KG1 (cell line): ENCODE measurements at places on chromosomes 3 and 15.

DNA sequence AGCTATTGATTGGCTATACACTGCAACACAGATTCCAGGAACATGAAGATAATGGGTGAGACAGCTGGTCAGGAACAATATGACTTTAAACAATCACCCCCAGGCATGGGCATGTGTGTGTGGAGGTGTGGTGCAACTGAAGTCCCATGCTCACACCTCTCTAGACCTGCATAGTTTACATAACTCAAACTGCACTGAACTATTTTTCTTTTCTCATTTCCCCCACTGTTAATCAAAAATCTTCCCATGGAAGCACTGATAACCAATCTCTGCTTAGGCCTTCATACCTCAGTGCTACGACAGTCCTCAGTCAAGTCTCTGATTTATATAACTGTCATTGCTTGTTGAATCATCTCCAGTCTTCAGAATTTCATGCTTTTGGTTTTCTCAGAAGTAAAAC lies 600.2 kb downstream of the NTRK3 start:
- DNase-seq = no peak

DNA sequence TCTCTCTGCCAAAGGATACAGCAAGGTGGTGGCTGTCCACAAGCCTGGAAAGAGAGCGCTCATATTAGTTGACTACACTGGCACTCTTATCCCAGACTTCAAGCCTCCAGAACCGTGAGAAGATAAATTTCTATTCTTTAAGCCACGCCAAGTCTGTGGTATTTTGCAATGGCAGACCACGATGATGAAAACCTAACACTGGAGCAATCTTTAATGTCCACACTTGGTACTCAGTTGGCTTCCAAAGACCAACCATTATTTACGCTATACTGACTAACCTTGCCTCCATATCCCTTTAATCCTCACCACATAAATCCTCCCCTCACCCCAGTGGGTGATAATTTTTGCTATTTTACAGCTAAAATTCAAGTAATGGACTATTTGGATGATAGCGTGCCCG lies 16.9 kb upstream of the LACTB start:
- DNase-seq = no peak

DNA sequence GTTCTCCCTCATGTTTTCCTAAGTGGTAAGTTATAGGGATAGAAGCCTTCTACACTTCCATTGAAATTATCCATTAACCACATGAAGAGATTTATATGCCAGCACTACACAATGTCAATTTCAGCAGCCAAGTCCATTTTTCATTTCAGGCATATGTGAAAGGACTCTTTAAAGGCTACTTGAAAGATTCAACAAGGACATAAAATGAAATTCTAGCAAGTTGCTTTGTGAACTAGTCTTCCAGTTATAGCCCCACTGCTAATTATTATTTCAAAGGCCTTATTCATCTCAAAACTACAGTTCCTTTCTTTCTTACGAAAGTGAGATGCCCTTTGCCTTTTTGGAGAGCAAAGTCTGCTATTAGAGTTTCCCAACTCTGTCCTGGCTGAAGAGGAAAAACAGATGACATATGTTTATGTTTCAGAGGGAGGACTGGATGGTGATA lies 66.0 kb upstream of the SLC2A2 start:
- DNase-seq = no peak

- no peak for DNase-seq
Observed at GRCh38 chr3:61858054-61858453, 296.7 kb downstream of the PTPRG start.

DNA sequence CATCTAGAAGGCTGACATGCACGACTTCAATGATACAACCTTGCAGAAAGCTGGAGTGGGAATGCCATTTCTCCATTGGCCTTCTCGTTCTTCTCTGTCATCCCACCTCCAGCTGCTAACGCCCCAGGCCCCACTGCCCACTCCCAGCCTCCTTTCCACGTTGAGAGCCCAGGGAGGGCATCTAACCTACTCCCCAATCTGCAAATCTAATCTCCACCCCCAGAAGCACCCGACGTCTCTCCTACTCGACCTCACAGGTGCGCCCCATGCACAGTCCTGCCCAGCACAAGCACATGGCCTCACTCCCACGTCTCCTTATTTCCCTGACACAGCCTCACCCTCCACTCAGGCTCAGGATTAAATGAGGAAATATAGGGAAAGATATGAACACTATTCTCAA lies 33.4 kb downstream of the IL12A start:
- DNase-seq = no peak

GRCh38 chr15:45660231-45660979 lies 25.6 kb downstream of the SQOR start:
- no peak for DNase-seq

DNA sequence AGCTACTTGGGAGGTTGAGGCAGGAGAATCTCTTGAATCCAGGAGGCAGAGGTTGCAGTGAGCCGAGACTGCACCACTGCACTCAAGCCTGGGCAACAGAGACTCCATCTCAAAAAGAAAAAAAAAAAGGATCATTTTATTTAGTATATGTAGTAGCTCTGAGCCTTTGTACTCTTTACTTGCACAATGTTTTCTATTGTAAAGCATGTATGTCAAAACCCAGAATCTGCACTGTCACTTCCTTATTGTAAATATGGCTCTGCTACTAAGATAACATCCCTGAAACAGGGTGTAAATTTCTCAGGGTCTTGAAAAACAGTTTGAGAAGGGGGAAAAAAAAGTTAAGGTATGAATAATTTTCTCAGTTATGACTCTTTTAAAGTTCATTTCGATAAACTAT lies 35.1 kb downstream of the SLMAP start:
- DNase-seq = no peak

- DNase-seq = no peak
Observed at GRCh38 chr3:141323936-141324704, 44.2 kb upstream of the ZBTB38 start.

DNA sequence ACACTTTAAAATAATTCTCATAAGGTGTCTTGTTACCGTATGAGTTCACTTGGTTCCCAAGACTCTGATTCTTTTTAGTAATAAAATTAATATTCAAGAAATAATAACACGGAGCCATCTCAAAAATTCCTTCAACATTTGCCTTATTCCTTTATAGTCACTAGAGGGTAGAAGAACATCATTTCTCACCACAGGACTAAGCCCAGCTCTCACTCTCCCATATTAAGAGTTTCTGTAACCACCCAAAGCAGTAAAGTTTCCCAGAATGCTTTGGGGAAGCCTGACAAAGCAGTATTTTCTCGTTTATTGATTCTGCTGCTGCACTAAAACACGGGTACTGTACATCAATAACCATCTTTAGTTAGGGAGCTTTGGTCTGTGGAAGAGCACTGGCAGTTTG lies 114.9 kb downstream of the MCTP2 start:
- DNase-seq = no peak

GRCh38 chr3:29758434-29759322 lies 477.8 kb downstream of the RBMS3 start:
- no peak for DNase-seq

DNA sequence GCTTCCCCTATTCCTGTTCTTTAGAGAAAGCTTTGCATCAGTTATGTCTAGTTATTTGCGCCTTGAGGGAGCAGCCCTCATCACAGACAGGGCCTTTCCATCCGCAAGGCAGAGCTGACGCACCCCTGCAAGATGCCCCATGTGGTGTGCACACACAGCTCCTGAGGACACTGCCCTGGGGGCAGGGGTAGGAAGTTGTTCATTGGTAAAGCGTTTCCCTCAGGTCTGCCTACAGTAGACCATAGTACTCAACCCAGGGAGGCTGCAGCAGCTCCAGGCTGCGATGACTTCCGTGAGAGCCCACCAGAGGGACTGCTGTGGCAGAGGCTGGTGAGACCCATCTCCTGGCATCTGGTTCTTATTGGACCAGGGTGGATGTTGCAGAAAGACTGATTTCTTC lies 55.1 kb upstream of the PLXNA1 start:
- DNase-seq = no peak

DNA sequence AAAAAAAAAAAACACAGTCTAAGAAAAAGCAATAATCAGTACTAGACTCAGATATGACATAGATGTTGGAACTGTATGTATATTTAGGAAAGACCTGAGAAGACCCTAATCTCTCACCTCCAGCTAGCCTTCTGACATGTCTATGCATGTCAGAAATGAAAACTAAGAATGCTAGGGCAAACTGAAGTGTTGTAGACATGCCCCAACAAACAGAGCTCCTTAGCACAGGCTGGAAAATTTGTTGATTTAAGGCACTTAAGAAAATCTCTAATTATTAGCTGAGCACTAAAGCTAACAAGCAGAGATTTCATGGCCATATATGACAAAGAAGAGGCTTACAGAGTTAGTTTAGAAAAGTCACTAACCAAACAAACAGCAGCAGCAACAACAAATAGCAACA lies 45.5 kb upstream of the PRSS50 start:
- DNase-seq = no peak

DNA sequence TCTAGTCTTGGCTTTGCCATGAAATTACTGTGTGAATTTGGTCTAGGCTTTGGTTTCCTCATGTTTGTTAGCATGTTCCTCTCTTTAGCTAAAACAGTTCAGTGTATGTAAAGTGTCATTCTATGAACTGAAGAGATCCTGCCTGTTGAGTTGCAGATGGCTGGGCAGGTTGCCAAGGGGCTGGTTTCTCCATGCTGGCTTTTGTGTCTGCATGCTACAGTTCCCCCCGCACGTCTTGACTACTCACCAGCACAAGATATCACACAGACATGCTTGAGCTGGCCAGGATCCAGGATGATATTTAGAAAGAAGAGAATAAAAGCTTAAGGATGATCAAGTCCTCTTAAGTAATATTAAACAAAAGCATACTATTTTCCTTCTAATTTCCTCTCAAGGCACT lies 90.2 kb downstream of the CERS3 start:
- peak; percentile 8 for DNase-seq

DNA sequence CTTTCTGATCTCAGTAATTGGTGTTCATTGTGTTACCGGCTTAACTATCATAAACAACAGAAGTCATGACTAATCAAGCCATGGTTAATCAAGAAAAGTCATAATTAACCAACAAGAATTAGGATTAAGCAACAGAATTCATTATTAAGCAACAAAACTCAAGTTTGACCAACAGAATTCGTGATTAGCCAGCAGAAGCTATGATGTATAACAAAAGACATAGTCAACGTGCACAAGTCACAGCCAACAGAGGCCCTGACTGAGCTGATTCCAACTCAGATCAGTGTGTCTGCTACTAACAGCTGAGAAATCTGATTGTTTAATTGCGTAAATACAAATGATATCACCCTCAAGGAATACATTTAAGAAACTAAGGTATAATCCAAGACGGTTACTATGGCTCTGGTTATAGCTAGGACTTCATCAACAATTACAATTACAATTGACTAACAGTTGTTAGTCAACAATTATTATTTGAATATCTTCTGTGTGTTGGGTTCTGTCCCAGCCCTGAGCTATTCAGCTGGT lies 67.7 kb downstream of the RARB start:
- DNase-seq = no peak

DNA sequence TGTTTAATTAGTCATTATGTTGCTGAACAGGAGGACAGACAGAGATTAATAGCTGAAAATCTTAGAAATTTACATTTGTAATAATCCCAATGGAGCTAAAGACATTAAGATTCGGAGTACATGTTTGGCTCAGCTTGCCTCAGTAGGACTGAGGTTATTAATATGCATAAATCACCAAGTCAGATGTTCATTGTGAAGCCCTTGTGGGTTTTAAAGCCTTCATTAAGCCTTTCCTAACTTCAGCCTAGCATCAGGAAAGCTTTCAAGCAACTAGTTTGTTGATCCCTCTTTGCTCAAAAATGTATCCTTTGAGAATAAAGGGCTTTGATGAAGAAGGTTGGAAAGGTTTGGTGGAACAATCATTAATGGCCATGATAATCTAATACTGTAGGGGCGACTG lies 178.2 kb upstream of the CGNL1 start:
- no peak for DNase-seq

GRCh38 chr3:52998771-52999513 lies 46.9 kb downstream of the SFMBT1 start:
- DNase-seq = no peak

DNA sequence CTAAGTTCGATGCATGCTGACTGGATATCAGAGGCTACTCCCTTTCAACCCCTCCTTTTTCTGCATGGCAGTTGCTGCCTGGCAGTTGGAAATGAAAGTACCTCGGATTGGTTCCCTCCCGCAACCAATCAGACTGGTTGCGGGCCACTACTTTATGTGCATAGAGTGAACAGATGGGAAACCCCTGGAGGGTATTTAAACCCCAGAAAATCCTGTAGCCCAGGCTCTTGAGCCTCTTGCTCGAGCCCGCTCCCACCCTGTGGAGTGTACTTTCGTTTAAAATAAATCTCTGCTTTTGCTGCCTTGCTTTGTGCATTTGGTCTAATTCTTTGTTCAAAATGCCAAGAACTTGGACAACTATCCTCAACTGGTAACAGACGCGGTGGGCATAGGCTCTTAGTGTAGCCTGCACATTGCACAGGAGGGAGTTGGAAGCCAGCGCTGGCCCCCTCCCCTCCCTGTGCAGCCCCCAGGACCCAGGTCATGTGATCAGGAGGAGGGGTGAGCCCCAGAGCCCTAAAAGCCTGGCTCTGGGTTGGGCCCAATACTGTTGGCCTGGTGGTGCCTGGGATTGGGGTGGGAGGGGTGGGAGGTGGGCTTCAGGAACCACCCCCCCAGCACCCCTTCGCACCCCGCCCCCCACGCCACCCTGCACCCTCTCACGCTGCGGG lies 26.8 kb downstream of the RHCG start:
- DNase-seq = no peak

GRCh38 chr3:58518291-58518789 lies 18.6 kb downstream of the ACOX2 start:
- no peak for DNase-seq

DNA sequence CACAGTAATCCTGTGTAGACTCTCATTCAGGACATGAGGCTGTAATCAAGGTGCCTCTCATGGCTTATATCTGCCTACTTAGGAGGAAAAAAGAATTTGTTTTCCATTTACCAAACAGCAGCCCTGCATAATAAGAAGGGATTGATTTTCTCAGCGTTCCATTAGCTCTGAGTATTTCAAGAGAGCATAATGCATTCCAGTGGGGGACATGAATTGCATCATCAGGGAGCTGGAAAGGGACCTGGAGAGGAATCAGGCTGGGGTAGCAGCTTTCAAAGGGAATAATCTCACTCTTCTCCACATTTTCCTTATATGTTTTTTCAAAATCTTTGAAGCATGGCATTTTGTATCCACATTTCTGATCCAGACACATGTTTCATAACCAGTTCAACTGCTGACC lies 150.6 kb upstream of the ANKRD28 start:
- no peak for DNase-seq

GRCh38 chr15:90624278-90624981 lies 92.7 kb upstream of the BLM start:
- DNase-seq = no peak

DNA sequence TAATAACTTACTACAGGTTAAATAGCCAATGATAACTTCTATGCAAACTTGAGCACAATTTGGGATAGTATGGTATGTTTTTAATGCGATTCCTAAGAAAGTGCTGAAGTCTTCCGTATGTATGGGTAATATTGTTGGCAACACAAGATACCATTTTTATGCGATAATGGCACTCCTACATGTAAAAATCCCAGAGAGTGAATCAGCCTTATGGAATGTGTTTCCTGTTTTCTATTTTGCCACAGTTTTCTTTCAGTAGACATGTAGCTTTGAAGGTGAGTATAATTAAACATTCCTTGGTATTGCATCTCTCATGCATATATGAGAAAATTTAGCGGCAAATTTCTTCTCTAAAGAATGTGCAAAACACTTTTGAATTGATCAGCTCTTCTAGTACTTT lies 396.8 kb upstream of the AZI2 start:
- DNase-seq = no peak
